ENCODE measurements at places on chromosomes 4 and X. TPM values are rescaled to one million over a fixed set of nuclear protein-coding genes. Genes with fewer than 3 reads are reported as not detected.

SULT1E1 gene
- total RNA-seq, result not detected

AR gene
- not detected for total RNA-seq

DNA sequence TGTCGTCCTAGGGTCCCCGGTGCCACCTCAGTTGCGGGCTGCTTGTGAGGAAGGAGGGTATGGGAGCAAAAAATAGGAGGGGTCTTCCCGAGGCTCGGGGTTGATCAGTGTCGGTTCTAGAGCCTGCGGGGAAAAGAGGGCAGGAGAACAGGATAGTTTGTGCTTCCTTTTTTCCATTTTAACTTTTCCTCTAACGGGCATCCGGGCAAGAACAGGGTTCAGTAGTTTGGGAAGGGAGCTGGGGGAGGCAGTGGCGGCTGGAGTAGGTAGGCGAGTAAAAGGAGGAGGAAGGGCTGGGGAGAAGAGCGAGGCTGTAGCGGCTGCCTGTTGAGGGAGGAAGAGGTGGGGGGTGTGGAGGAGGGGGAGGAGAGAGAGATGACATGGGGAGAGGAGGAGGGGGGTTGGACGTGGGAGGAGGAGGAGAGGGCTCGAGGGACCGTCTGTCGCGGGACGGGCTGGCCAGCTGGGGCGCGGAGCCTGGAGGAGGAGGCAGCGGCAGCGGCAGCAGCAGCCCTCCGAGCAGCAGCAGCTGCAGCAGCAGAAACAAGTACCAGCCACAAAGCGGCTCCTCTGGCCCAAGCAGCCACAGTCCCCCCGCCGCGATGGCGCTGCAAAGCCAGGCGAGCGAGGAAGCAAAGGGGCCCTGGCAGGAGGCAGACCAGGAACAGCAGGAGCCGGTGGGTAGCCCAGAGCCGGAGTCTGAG, at the start of gene SLC16A2:
Gene SLC16A2, plus strand, starts transcription at position 458 of the 704 bp plus-strand sequence. Its CDS starts 145 bp downstream, at position 603.
- no peak for DNase-seq

DNA sequence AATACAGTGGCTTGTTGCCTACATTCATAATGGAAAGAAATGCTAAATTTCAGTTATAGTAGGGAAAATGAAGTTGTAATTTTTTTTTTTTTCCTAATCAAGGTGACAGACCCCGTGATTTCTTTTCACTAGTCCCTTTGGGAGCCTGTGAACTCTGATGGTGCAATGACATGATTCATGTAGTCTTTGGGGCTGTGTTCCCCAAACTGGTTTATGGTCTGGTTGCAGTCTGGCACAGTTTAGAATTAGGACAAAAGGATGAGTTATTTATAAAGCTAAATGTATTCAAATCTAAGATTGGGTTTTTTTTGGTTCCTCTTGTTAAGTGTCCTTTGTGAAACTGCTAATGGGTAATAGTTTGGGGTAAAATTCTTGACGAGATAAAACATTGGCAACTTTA, 66.0 kb downstream of the REPS2 start:
- DNase-seq, result no peak

DNA sequence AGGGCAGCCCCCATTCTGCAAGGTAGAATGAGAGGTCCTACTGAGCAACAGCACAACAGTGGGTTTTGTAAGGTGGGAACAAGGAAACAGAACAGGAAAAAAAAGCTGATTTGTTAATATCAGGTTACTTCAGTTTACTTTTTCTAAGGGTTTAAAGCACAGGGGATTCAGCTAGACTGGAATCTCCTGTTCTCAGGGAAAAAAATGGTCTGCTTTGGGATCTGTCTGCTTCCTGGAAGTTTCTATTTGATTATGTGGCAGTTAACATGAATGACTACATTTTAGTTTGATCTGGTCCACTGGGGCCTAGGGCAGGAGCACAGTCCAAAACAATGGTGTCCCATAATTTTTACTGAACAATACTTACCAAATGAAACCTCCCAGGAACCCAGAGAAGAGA, 104.6 kb downstream of the FBXW7 start:
- DNase-seq, result no peak

DNA sequence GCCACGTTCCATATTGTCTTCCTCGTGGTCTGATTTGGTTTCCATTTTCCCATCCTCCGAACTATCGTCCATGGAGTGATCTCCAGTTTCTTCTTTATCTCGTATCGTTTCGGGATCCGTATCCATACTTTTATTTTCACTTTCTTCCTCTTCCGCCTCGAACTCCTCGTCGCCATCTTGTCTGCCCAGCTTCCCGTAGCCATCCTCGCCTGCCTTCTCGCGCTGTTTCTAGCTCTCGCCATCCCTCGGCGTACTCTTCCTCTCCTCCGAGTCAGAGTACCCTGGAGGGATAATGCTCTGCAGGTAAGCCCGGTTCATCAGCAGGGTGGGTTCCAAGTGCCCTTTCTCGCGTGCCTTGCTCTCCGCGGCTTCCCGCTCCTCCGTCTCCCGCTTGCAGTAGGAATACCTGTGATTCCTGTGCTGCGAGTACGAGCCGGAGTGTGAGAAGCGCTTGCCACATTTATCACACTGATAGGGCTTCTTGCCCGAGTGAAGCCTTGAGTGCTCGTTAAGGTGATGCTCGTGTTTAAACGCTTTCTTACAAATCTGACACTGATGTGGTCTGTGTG, 134.5 kb upstream of the TAPT1 start:
- no peak for DNase-seq

RPS6KA6 gene
- total RNA-seq, result not detected

GRCh38 chrX:64093761-64094160, 111.7 kb downstream of the AMER1 start:
- DNase-seq, result no peak

DNA sequence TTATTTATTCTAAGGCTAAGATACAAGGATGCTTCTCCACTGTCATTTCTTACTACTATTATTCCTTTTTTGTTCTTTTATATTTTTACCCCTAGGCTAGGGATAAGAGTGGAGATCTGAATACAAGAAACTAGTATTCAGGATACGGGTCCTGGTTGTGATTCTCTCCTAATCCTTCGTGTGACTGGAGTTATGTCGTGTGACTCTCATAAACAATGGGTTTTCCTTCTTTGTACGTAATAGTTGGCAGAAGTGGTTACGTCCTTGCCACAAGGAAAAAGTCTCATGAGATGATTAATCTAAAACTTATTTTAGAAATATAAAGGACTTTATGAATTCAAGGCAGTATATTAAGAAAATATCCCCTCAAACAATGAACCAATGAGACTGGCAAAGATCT, 497.2 kb upstream of the FAM241A start:
- DNase-seq, result no peak

DNA sequence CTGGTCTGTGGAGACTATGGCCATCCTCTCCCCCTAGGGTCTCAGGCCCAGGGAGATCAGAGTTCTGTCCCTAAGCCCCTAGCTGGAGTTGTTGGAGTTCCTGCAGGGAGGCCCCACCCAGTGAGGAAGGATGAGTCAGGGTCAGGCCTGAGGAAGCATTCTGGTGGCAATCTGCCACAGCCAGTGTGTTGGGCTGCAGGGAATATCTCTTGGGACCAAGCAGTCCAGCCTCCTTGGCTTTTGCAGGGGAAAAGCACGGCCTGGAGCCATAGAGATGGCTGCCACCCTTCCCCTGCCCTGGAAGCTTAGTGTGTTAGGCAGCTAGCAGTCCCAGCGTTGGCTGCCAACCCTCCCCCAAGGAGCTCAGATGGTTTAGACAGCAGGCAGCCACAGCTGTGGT, 202.4 kb downstream of the RTL9 start:
- DNase-seq, result no peak

GRCh38 chrX:50913520-50913919, 3.0 kb downstream of the BMP15 start:
- no peak for DNase-seq

BTK gene
- total RNA-seq, result not detected

DNA sequence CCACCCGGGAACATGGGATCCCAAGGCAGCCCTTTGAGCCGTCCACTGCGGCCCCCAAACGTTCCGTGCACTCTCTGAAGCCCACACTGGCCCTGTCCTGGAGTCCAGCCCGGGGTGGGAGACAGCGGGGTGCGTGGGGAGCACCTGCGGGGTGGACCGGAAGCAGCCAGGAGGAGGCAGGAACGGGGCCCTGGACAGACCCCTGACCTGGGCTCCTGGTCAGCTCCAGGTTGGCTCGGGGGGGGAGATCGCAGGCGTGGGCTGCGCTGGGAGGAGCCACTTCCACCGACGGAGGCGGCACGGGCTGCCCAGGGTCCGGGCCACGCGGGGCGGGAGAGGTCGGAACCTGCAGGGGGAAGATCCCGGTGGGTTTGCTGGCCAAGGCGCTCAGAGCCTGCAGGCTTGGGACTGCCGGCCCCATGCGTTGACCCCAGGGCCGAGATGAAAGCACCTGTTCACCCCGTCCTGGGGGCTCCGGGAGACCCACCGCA, 5.7 kb upstream of the PLCXD1 start:
- DNase-seq, result no peak
